ENCODE measurements at places on chromosomes 5 and 9.

DNA sequence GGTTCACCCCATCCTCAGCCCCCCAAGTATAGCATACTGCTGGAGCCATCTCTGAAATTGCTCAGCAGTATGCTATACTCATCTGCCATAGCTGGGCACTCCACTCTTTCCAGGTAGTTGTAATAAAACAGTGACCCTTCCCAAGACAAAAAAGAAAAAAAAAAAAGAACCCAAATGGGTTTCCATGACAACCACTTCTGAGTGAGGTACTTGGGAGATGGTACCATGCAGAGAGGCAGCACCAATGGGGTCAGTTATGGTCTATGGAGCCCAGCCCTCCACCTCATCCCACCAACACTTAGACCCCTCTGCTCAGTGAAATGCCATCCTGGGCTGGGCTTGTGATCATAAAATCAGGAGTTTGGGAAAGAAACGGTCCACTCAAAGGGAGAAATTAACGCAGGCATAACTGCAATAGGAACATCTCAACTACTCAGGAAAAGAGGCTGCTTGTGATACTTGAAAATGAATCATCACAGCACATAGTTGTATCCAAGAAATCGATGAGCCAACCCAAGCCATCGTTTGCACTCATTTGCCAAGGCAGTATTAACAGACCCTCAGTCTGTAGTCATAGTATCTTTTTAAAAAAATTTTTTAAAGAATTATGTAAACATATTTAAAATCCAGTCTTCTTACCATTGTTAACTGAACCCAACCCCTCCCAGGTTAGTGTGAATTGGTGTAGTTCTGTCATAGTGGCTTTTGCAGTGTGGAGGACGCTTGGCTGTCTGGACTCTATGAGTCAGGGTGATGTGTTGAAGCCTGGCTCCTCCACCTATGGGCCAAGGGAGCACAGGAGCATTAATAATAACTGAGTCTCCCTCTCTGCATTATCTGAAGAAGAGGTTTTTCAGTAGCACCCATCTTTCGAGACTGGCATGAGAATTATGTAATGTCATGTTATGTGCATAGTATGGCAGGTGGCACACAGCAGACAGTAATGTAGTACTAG is 402.7 kb downstream of the SPOCK1 start:
- no peak for DNase-seq

GRCh38 chr5:58088941-58089340 is 370.9 kb downstream of the PLK2 start:
- no peak for DNase-seq

- DNase-seq, result no peak
Measured at GRCh38 chr5:54643685-54644106, 126.1 kb downstream of the SNX18 start.

- DNase-seq, result no peak
Measured at GRCh38 chr5:171420431-171421241, 1.2 kb downstream of the FGF18 start.

DNA sequence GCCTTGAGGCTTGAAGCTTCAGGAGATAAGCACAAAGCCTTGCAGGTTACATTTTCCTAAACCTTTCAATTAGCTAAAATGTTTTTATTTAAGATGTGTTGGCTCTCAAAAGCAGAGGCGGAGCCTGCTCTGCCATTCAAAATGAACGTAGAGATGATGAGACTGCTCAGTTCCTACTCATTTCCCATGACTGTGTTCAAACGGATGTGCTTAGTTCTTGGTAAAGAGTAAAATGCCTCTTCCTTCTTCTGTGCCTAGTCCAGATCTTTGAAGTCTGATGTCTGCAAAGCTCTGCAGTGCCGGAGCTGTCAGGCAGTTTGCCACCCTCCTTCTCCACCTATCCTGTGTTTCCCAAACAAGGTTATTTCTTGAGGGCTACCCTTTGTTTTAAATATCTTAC is 46.3 kb upstream of the ADAMTSL1 start:
- no peak for DNase-seq

DNA sequence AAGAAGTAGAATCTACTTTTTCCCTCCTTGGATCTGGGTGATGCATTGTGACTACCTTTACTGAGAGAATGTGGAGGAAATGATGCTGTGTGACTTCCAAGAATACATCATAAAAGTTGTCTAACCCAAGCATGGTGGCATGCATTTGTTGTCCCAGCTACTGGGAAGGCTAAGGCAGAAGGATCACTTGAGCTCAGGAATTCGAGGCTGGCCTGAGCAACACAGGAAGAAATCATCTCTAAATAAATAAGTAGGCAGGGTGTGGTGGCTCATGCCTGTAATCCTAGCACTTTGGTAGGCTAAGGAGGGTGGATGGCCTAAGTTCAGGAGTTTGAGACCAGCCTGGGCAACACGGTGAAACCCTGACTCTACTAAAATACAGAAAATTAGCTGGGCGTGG is 143.2 kb upstream of the VLDLR start:
- DNase-seq, result no peak

DNA sequence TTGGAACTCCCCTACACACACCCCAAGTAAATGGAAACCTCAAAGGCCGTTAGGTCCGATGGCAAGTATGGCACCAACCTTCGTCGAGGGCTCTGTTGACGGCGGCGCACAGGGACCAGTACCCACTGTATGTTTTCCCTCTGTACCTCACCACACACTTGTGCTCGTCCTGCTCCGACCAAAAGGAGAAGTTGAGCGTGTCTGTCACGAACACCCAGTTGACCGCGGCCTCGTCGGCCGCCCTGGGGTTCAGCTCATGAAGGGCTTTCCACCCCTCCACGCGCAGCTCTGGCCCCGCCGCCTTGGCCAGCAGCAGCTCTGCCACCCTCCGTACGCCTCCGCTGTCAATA is 24.0 kb downstream of the HNRNPK start:
- DNase-seq, result no peak

DNA sequence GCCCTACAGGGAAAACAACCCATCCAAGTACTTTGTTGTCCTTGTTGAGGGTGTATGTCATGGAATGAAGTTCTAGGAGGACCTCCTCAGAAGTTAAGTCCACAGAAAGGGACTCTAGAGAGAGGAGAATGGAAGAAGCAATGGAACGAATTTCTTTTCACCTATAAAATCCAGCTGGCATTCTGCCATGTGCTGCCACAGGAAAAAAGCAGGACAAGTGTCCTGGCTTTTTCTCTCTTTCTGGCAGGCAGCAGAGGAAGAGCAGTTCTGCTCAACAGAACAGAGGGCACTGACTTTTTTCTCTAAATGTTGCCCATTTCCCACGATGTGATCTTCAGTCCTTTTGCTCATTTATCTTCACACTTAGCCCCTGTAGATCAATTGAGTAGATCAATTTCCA is 240.8 kb downstream of the MCTP1 start:
- DNase-seq, result no peak
